ENCODE measurements at places on chromosomes 7 and 10.

DNA sequence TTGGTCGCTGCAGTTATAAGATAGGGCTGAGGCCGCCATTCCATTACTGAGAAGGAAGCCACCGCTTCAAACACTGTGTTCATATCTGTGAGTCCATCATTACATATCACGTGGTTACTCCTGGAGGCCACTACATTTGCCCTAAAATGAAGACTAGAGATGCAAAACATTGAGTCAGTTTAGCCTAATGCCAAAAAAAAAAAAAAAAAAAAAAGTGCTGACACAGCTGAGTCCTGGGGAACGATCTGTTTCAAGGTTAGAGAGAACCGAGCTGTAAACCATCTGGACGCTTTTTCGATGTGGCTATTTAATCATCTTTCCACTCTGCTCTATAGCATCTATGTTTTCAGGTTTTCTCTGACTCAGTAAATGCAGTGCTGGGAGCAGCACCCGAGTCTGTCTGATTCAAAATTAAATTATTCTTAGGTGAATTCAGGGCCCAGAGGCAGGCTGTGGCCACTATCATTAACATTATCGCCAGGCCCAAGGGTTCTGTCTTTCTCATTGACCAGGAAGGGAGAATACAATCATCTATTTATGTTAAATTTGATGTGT, 449.1 kb downstream of the PAXIP1 start:
- DNase-seq = no peak

DNA sequence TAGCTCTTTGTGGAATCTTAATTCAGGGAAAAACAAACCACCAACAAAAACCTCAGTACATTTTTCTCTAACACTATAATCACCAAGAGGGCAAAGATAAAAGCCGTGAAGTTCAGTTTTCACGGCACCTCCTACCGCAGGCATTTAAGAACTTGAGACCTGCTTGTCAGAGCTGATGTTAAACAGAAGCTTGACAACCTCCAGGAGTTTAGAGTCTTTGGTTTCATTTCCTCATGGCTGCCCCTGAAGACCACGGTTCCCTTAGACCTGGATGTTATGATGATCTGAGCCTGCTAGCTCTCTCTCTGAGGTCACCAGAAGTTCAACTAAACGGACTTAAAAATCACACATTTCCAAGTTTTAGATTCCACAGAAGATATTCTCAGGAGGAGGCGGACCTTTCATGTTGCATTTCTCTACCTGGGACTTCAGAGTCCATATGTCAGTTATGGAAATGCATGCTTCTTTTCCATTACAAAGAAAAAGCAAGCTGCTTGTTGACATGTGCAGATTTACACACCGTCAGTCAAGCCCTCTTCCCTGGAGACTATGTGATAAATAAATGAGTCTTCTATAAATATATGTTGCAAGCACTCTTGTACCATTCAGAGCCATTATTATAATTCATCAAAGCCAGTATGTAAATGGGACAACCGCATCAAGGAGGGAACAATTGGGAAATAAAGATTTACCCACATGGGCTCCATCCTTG, 258.0 kb downstream of the GFRA1 start:
- DNase-seq = no peak

DNA sequence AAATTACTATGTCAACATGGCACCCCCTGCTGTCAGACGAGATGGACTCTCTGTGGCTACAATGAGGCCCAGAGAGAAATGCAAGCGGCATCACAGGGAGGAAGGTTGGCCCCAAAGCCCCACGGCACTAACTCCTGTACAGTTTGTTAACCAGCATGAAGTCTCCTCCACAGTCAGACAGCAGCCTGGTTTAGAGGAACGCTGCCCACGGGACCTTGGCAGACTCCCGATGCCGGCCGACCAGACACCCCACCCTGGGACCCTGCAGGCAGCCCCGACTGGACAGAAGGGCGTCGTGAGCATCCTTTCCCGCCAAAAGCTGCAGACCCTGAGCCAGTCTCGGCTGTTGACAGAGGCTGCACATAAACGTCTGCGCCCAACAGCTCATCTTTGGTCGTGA, 158.8 kb downstream of the DIP2C start:
- DNase-seq = no peak

- DNase-seq = no peak
These were observed 4.2 kb downstream of the FZD9 start for GRCh38 chr7:73437621-73438416.

- no peak for DNase-seq
These were observed 70.2 kb upstream of the CUX1 start for GRCh38 chr7:101747053-101747878.

DNA sequence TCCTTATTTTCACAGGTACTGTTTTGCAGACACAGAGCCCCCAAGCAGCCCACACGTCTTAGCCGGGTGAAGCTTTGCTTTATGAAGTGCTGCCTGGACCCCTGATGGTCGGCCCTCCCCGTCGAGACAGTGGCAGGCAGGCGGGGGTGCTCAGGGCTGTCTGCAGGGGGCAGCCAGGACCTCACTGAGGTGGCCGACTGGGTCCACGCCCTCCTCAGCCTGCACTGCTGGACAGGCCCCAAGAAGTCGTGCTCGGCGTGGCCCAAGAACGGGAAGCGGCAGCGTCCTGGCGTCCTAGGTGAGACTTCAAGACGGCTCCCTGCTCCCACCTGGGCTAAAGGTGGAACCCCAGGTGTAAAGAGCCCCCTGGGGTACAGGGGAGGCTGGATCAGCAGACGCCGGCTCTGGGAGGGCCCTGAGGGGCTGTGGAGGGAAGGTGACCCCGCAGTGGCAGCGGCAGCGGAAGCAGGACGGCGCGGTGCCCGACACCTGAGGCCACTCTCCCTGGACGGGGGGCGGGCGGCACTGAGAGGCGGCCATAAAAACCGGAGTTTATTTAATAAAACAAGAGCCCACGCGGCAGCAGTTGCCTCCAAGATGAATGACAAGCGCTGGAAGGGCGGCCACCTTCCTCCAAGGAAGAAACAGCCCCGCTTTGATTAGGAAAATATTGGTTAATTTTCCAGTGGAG, 179.4 kb downstream of the ELFN1 start:
- DNase-seq = no peak

GRCh38 chr7:94179466-94179865, 175.3 kb upstream of the BET1 start:
- DNase-seq = no peak

GRCh38 chr10:8055420-8056349, 1.2 kb downstream of the GATA3 start:
- no peak for DNase-seq

- DNase-seq = no peak
These were observed 171.2 kb upstream of the PRPS1L1 start for GRCh38 chr7:18198868-18199267.

- DNase-seq = no peak
These were observed 24.9 kb downstream of the GSAP start for GRCh38 chr7:77391230-77391629.

DNA sequence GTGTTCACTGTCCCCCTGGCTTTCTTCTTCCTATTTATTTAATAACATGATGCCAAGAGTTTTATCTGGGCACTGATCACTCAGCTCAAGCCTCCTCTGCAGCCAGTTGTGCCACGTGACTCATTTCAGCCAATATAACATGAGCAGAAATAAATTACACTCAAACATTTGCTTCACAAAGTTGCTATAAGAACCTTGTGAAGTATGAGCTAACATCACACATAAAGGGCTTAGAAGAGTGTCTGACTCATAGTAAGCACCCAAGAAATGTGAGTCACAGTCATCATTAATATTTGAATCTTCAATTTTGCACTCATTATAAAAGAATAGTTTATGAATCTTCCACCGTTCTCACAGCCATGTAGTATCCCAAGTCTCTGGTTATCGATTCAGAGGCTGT, 414.6 kb upstream of the NPVF start:
- no peak for DNase-seq

GRCh38 chr10:99084161-99084560, 151.5 kb downstream of the HPSE2 start:
- no peak for DNase-seq

DNA sequence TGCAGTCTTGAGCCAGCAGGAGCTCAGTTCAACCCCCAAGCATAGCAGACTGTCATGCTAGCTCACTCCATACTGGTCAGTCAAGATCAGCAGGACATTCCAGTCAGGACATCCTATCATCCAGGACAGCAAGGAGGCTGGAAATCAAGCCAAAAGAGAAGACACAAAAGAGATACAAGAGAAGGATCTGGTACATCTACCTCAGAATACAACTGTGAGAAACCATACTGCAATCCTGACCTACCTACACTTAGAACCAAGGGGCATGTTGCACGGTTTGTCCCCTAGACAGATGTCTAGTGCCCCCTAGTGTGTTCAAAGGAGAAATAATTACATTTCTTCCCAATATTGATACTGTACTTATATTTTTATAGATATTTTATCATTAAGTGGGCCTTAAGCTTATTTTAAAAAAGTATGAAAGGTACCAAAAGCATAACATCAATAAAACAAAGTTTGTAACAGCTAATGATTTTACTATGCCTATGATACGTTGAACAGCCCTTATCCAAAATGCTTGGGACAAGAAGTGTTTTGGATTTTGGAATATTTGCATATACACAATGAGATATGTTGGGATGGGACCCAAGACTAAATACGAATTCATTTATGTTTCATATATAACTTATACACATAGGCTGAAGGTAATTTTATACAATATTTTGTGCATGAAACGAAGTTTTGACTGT, 26.7 kb downstream of the ERCC6 start:
- no peak for DNase-seq

DNA sequence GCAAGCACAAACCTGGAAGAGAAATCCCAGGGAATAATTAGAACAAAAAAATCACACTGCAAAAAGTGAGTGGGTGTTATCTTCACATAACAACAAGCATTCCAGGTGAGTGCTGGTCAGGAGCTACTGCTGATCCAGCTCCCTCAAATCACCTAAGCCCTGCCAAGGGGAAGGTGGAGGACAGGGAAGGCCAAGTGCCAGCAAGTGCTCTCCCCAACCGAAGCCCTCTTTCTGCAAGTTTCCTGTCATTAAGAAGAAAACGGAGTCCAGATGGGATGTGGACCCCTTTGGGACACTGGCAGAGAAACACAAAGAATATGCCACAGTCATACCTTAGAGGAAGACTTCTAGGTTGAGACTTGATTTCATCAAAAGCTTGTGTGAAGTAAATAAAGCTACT, 933.0 kb upstream of the ZNF722 start:
- DNase-seq = no peak

All from cortex of kidney (tissue), 1 donor.